ENCODE measurements at places on chromosomes 2 and 18.

DNA sequence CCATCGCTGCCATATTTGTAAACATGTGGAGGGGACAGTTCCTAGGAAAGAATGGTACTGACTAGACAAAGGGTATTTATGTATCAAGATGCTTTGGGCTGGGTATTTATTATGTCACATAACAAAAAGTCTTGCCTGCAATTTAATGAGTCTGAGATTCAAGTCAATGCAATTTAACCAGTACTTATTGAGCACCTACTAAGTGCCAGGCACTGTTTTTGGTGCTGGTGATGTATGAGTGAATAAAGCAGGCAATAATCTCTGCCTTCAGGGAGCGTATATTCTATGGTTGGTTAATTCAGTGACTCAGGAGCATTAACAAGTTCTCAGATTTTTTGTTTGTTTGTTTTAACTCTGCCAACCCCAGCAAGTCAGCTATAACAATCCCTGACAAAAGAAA lies 24.6 kb upstream of the ACVR1 start:
- DNase-seq, result no peak

GRCh38 chr2:230779126-230779525 lies 66.5 kb downstream of the CAB39 start:
- DNase-seq, result no peak

DNA sequence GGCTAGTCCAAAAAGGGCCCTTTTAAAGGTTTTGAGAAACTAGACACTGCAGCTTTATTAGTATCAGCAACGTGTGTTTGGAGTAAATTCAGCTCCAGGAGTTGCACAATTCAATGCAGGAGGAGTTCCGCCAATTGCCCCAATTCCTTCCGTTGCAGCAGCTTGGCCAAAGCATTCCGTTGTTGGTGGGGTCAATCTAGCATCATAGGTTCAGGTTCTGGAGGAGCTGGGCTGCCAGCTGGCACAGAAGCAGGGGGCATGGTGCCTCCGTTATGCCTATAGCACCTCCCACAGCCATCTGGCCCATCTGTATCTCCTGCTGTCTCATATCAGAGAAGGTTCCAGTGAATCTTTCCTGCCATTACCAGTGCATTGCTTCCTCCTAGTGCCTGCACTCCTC lies 55.4 kb downstream of the REL start:
- DNase-seq, result no peak

DNA sequence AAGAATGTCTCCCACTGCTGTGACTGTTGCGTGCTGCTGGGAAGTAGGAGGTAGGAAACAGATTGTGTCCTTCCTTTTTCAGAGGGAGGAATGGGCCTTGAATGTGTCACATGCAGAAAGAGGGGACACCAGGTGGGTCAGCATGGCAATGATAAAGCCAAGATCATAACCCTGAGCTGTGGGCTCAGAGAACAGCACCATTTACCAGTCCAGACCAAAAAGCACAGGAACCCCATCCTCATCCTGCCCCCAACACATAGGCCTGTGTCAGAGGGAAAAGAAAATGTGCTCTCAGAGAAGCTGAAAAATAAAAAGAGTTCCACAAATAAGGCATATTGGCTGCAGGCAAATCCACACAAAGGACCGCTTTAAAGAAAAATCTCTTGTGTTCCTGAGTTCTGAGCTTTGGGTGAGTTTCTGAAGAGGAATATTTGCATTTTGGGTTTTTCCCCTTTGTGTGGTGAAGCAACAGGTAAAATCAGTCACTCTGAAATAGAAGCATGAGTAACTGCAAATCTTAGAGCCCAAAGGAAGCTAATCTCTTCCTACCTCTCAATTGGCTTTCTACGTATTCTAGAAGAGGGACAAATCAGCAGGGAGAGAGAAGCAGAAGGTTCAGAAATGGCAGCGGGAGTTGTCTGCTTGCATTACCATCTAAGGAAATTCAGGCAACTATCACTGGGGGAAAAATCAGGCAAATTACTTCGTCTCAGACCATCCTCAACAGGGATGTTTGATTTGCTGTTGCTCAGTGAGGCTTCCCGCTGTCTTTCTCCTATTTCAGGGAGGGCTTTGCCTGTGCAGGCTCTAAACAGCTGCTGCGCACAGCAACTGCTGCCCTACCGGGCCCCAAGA lies 106.8 kb downstream of the BCL11A start:
- DNase-seq, result no peak

DNA sequence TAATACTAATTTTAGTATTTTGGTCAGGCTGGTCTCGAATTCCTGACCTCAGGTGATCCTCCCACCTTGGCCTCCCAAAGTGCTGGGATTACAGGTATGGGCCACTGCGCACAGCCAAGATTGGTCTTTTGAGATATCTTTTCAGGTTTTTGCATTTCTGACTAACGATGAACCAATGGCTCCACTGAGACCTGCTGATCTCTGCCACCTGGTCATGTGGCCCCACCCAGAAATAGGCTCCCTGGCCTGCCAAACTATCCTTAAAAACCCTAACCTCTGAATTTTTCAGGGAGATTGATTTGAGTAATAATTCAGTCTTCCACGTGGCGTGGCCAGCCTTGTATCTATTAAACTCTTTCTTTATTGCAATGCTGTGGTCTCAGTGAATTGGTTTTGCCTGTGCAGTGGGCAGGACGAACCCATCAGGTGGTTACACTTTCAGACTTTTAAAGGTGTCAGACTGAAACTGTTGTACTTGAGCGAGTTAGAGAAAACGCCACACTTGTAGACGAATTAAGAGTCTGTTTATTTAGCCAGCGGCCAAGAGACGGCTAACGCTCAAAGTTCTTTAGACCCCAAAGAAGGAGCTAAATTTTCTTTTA lies 85.8 kb upstream of the MSH6 start:
- no peak for DNase-seq

- no peak for DNase-seq
These were observed 7.2 kb upstream of the ITGA6 start for GRCh38 chr2:172420216-172420615.

- DNase-seq, result no peak
These were observed 714 bp upstream of the SCN9A start for GRCh38 chr2:166376488-166376828.

DNA sequence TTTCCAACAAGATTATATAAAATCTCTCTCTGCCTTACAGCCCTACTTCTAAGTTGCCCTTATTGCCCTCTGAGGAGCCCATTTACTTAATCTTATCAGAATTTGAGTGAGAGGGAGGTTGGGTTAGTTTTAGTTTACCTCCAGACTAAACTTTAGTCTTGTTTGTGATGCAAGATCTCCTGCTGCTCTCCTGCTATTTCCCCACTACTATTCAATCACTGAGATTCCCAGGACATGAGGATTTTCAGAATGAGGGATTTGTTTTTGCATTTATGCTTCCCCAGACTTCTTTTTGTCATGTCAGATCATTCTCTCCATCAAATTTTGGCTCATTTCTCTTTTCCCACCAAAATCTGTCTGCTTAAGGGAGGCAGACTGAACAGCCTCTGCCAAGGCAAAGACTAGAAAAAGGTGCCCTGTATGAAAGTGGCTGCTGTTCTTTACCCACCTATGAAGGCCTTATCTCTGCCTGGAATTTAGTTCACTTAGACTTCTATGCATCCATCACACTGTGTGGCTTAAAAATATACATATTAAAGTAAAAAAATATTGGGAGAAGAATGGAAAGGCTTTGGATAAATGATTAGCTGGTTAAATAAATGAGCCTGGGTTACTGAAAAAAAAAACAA lies 401.3 kb downstream of the PID1 start:
- no peak for DNase-seq

DNA sequence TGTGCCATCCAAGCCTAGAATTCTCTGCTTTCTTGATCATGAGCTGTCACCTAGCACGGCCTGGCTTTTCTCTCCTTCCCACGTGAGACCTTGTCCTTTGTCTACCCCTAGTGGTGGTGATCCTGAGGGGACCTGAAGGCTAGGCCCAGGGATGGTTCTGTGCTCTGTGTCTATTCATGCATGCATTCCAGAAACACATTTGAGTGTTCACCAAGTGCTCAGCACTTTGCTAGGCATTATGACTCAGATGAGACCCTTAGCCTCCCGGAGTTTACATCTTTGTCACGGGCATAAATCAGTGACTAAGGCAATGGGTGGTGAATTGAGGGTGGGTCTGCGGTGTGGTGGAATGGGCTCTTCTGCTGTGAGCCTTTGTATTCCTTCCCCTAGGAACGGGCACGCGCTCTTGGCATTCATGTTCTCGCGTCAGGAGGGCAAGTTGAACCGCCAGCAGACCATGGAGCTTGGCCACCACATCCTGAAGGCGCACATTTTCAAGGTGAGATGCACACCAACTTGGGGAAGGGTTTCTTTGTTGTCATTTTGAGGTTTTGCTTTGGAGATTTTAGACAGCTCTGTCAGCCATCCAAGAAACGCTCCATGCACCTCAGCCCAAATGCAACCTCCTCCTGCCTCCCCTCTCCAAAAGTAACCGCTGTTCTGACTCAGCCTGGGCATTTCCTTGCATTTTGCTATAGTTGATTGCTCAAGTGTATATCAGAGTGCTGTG lies 100.9 kb downstream of the WDSUB1 start:
- no peak for DNase-seq

DNA sequence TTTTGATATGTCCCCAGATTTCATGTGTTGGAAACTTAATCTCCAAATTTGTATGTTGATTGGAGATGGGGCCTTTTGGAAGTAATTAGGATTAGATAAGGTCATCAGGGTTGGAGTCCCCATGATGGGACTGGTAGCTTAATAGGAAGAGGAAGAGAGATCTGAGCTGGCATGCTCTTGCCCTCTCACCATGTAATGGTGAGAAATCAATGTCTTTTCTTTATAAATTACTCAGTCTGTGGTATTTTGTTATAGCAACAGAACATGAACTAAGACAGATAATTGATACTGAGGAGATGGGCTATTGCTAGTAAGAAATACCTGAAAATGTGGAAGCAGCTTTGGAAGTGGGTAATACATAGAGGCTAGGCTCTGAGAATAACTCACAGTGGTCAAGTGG lies 48.0 kb downstream of the CDC42EP3 start:
- no peak for DNase-seq

GRCh38 chr2:102166189-102166845 lies 20.5 kb upstream of the IL1RL2 start:
- DNase-seq, result no peak

- DNase-seq, result no peak
These were observed 1.4 kb upstream of the MARCO start for GRCh38 chr2:118940486-118941120.

GRCh38 chr2:118729760-118730159 lies 117.7 kb downstream of the EN1 start:
- DNase-seq, result no peak

GRCh38 chr18:27520401-27520800 lies 335.3 kb upstream of the CHST9 start:
- DNase-seq, result no peak

DNA sequence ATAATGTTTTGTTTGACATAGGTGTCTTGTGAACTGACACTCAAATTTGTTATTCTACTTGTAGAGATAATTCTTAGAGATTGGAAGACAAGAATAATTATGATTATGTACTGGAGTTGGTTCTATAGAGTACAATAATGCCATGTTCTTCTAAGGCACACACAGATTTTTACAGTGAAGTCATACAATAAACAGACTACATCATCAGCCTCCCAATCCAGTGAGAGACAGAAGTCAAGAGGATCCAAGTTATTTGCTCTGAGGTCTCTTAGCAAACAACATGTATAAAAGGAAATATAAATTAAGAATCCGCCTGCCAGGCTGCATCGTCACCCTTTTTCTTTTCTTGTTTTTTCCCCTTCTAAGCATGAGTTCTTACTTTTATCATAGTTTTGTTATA lies 613.5 kb upstream of the SETBP1 start:
- DNase-seq, result no peak

- no peak for DNase-seq
These were observed 48.8 kb downstream of the THUMPD2 start for GRCh38 chr2:39730276-39730675.

GRCh38 chr2:176885001-176885643 lies 327.5 kb upstream of the HNRNPA3 start:
- DNase-seq, result no peak

GRCh38 chr18:41936471-41937134 lies 18.4 kb upstream of the PIK3C3 start:
- DNase-seq, result no peak

DNA sequence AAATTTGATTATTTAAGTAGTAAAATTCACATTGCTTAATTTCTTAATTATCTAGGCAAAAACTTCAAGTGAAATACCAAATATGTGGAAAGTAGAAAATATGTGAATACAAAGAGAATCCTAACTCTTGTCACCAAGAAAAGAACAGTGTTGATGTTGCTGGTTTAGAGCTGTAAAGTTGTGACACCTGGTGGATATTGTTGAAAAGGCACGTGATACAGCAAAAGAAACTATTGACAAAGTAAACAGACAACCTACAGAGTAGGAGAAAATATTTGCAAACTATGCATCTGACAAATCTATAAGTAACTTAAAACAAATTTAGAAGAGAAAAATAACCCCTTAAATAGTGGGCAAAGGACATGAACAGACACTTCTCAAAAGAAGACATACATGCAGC lies 25.6 kb upstream of the ZC3H15 start:
- DNase-seq, result no peak

- DNase-seq, result no peak
These were observed 37.3 kb downstream of the FHOD3 start for GRCh38 chr18:36334798-36335197.

DNA sequence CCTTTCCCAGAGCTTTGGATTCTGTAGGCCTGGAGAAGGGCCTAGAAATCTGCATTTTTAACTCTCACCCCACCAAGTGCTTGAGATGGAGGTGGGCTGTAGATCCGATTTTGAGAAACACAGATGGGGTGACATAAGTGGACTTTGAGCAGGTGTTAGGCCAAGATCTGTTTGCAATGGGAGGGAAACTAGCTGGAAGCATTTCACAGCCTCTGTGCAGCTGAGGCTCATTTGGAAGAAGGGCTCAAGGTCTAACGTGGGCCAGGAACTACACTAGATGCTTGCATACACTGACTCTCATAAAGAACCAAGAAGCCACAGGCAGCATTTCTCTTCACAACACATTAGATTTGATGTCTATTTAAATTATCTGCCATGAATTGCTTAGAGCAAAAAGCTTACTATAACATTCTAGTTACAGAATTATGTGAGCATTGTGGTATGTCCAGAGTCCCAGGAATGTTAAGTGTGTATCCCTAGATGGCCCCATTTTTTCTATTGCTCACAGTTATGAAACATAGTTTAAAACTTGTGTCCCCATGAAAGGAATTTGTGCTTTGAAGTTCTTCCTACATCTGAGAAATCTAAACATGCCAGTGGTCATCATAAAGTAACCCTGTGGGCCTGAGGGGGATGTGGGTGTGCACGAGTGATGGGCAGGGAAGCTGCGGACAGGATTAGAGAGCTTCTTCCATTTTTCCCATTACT lies 77.2 kb downstream of the CD28 start:
- DNase-seq, result no peak
